Activated CD8-positive, alpha-beta memory T cell treated with anti-CD3 and anti-CD28 coated beads, Interleukin-2, amount 10 ng/mL, durations not matched to agents 7 days and 5 days (primary cell): ENCODE measurements at places on chromosomes 7 and 10. TPM values are rescaled to one million over a fixed set of nuclear protein-coding genes. Genes with fewer than 3 reads are reported as not detected.

- no peak overlapping the region for H3K27ac ChIP-seq
- H3K36me3 ChIP-seq = no peaks in the 10 kb centered on the region
- no peak for DNase-seq
- no peak overlapping the region for H3K4me3 ChIP-seq
Measured at GRCh38 chr7:137078781-137079180, 210.3 kb downstream of the CHRM2 start.

- H3K4me3 ChIP-seq = no peak overlapping the region
- no peaks in the 10 kb centered on the region for H3K36me3 ChIP-seq
- no peak overlapping the region for H3K27ac ChIP-seq
- no peak for DNase-seq
- no peaks in the 10 kb centered on the region for H3K4me1 ChIP-seq
Measured at GRCh38 chr10:127854769-127855590, 37.8 kb downstream of the CLRN3 start.

- H3K36me3 ChIP-seq = no peaks in the 10 kb centered on the region
- H3K4me3 ChIP-seq = no peak overlapping the region
- H3K27ac ChIP-seq = no peak overlapping the region
- no peaks in the 10 kb centered on the region for H3K27me3 ChIP-seq
Measured at GRCh38 chr7:95684505-95684904, 87.8 kb upstream of the DYNC1I1 start.

- H3K27me3 ChIP-seq = no peaks in the 10 kb centered on the region
- no peak overlapping the region for H3K27ac ChIP-seq
- peaks cover 1% of the 10 kb centered on the region for H3K36me3 ChIP-seq
- H3K4me3 ChIP-seq = no peak overlapping the region
Measured at GRCh38 chr7:115116773-115117715, 195.2 kb downstream of the MDFIC start.

DNA sequence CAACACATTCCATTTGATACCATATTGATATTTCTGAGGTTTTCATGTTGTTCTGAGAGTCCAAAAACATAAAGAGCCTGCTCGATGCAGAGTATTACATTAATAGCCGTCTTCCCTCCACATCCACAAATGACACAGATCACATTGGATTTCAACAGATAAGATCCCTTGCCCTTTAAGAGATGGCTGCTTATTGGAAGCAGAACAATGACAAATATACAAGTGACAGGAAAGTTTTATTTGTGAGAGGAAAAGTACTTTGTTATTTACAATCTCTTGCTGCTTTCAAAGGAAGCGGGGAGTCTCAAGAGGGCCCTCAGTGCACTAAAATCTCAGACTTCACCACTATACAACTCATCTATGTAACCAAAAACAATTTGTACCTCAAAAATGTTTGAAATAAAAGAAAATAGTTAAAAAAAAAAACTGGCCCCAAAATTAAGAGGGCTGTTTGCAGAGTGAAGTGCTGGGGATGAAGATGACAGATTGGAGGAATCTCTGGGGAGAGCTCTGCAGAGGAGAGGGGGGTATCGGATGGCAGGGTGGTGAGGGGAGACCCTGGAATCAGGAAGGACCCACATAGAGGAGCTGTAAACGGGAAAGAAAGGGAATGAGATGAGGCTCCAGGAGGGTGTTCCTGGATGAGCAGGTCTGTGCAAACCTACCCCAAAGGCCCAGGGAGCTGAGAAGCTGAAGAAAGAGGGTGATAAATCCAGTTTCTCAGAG lies 42.5 kb upstream of the ZNF438 start:
- H3K4me1 ChIP-seq = no peaks in the 10 kb centered on the region
- no peak overlapping the region for H3K27ac ChIP-seq
- H3K4me3 ChIP-seq = no peak overlapping the region
- no peak for DNase-seq
- H3K27me3 ChIP-seq = peaks cover 34% of the 10 kb centered on the region

DNA sequence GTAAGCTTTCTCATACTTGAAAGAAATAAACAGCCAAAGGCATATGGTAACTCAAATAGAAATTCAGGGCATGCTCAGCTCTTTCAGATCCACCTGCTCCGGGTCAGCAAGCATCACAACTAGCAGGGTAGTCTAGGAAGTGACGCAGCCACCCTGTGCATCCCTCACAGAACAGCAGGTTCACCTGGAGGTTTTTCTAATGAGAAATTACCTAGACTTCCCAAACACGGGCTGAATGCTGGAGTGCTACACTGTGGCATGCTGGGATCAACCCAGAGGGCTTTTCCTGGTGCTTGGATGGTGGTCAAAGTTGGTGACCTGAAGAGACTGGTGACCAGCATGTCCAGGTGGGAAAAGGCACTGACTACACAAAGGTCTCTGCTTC lies 66.8 kb upstream of the DNAJB6 start:
- H3K36me3 ChIP-seq = peaks cover 23% of the 10 kb centered on the region
- H3K4me1 ChIP-seq = peaks cover 8% of the 10 kb centered on the region
- H3K27me3 ChIP-seq = no peaks in the 10 kb centered on the region
- no peak overlapping the region for H3K27ac ChIP-seq
- DNase-seq = no peak

- no peak for DNase-seq
- H3K27me3 ChIP-seq = no peaks in the 10 kb centered on the region
- H3K36me3 ChIP-seq = no peaks in the 10 kb centered on the region
- no peaks in the 10 kb centered on the region for H3K4me1 ChIP-seq
Measured at GRCh38 chr7:141928845-141929195, 12.6 kb downstream of the OR9A4 start.

DNA sequence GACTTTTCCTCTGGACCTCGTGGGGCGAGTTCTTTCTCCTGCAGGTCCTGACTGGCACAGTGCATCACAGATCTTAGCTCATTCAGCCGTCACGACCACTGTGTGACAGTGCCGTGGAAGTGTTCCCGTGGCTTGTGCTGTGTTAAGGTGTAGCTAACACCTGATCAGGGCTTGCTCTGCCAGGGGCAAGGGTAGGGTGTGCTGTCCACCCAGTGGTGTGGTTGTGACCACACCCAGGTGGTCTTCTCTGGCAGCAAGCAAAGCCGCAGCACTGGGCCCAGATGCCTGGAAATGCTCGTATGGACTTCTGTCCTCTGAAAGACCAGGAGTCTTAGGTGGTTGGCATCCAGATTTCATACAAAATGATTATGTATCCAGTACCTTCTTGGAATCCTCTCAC lies 86.2 kb downstream of the GLRX3 start:
- no peak overlapping the region for H3K4me3 ChIP-seq
- no peaks in the 10 kb centered on the region for H3K36me3 ChIP-seq
- no peak for DNase-seq
- no peaks in the 10 kb centered on the region for H3K4me1 ChIP-seq
- no peaks in the 10 kb centered on the region for H3K27me3 ChIP-seq
- H3K27ac ChIP-seq = no peak overlapping the region

DNA sequence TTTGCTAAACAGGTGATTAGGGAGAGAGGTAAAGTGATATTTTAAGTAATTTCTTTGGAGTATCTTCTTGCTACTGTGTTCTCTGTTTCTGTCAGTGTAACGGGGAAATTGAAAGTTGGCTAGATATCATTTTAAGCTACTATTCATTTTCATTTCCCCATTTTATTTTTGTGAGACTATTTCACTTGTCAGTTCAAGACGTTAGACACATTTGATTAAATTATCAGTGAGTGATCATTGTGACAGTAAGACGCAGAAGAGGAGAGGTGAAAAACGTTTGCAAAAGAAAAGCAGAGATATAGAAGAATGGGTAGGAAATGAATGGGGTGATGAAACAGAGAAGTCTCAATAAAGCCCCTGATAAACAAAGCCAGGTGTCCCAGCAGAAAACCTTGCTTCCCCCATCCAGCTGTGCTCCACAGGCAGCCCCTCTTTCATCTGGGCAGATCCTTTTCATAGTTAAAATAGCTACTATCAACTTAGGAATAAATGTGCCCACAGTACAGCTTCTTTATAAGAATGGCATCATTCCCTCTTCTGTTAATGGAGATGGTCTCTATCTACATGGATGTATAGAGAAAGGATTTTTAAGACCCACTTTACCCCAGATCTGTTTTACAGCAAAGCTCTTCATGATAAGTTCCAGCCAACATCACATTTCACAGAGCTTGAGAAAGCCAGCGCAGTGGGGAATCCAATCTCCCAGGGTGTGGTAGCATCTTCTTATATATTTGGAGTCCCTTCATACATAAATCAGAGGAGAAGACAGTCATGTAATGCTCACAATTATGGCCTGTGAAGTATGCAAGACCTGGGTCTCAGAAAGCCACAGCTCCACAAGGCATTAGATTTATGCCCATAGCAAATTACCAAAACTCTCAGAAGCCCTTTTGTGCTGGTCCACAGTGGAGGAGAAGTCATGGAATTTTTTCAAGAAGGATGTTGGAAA lies 138.1 kb upstream of the ITGB1 start:
- no peak overlapping the region for H3K4me3 ChIP-seq
- no peak for DNase-seq
- no peak overlapping the region for H3K27ac ChIP-seq

- H3K4me3 ChIP-seq = peak overlapping the region; percentile 60
- no peak overlapping the region for H3K27ac ChIP-seq
- H3K36me3 ChIP-seq = no peaks in the 10 kb centered on the region
- H3K4me1 ChIP-seq = peaks cover 17% of the 10 kb centered on the region
- DNase-seq = peak; percentile 62
Measured at GRCh38 chr7:141072548-141073172, 1.2 kb upstream of the TMEM178B start.

DNA sequence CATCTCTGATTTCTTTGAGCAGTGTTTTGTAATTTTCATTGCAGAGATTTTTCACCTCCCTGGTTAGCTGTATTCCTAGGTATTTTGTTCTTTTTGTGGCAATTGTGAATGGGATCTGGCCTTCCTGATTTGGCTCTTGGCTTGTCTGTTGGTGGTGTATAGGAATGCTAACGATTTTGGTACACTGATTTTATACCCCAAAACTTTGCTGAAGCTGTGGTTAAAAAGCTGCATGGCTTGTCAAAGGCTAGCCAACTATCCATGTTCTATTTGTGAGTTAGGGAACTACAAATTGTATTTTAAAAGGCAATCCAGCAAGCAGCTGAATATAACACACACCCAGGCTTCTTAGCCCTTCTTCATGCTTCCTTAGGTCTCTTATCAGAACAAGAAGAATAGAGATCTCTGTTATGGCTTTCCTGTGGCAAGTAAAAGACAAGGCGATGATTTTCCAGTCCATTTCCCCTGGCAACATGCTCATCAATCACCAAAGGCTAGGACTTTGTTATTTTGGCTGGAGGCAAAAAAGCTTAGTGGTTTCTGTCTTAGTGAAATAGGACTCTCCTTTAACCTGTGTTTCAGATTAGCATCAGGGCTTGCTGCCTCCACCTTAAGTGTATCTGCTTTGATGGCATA lies 77.5 kb downstream of the CDK6 start:
- H3K4me1 ChIP-seq = peaks cover 22% of the 10 kb centered on the region
- H3K27ac ChIP-seq = no peak overlapping the region
- no peak overlapping the region for H3K4me3 ChIP-seq
- DNase-seq = no peak

DNA sequence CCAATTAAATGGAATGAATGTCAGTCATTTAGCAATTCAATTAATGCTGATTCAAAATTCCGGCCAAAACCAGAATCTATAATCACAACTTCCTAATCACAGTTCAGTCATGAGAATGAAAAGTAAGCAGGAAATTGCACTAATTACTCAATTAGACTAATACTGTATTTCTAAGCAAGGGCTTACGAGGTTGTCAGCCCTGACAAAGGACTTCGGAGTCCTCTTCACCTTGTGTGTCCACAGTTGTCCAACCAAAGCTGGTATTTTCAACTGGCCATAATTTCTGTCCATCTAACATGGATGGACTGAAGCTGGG lies 17.4 kb downstream of the CPA1 start:
- no peak for DNase-seq
- H3K4me1 ChIP-seq = peaks cover 23% of the 10 kb centered on the region

GRCh38 chr10:61302124-61302523 lies 151.1 kb downstream of the TMEM26 start:
- H3K27me3 ChIP-seq = peaks cover 10% of the 10 kb centered on the region
- no peak overlapping the region for H3K4me3 ChIP-seq
- no peaks in the 10 kb centered on the region for H3K36me3 ChIP-seq
- no peak overlapping the region for H3K27ac ChIP-seq
- no peaks in the 10 kb centered on the region for H3K4me1 ChIP-seq

- H3K4me1 ChIP-seq = peaks cover 7% of the 10 kb centered on the region
- no peak for DNase-seq
- H3K27ac ChIP-seq = no peak overlapping the region
Measured at GRCh38 chr10:15237351-15237750, 68.9 kb upstream of the NMT2 start.

- H3K36me3 ChIP-seq = peaks cover 26% of the 10 kb centered on the region
- no peaks in the 10 kb centered on the region for H3K27me3 ChIP-seq
- no peak overlapping the region for H3K4me3 ChIP-seq
- H3K27ac ChIP-seq = peak overlapping the region; percentile 5
Measured at GRCh38 chr7:24963218-24963617, 16.8 kb downstream of the OSBPL3 start.

GRCh38 chr7:141884539-141885225 lies 31.5 kb upstream of the OR9A4 start:
- no peaks in the 10 kb centered on the region for H3K36me3 ChIP-seq
- H3K4me1 ChIP-seq = no peaks in the 10 kb centered on the region
- H3K27ac ChIP-seq = no peak overlapping the region
- H3K4me3 ChIP-seq = no peak overlapping the region
- H3K27me3 ChIP-seq = no peaks in the 10 kb centered on the region

DNA sequence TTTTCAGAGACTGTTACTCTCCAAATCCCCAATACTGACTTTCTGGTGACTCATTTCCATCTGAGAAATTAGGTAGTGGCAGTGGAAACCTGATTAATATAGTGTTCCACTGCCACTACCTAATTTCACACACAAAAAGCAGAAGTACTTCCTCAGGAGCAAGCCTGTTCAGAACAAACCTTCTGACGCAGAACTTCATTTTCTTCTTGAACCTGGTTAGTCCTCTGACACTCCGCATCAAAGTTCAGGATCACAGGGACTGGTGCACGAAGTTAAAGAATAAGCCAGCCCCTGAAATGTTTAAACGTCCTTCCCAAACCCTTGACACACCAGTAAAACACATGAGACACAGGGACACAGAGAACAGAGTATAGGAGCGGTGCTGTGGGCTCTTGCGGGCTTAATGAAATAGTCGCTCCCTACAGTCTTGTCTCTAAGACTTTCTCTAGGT lies 4.4 kb downstream of the WDR91 start:
- no peak overlapping the region for H3K4me3 ChIP-seq
- no peak overlapping the region for H3K27ac ChIP-seq
- no peaks in the 10 kb centered on the region for H3K27me3 ChIP-seq
- no peak for DNase-seq
- peaks cover 3% of the 10 kb centered on the region for H3K36me3 ChIP-seq
- H3K4me1 ChIP-seq = peaks cover 34% of the 10 kb centered on the region

GRCh38 chr7:86667732-86668131 lies 24.0 kb downstream of the GRM3 start:
- H3K36me3 ChIP-seq = no peaks in the 10 kb centered on the region
- no peak overlapping the region for H3K27ac ChIP-seq
- no peaks in the 10 kb centered on the region for H3K27me3 ChIP-seq
- H3K4me3 ChIP-seq = no peak overlapping the region
- no peak for DNase-seq

GPR158 gene
- total RNA-seq = not detected

PTPN20 gene
- total RNA-seq = 1.1 TPM

GFRA1 gene
- total RNA-seq = not detected

NAMPT gene
- total RNA-seq = 188 TPM

OR2A1 gene
- not detected for total RNA-seq

VSTM4 gene
- not detected for total RNA-seq

SLC25A13 gene
- 10.4 TPM for total RNA-seq

BTBD16 gene
- not detected for total RNA-seq

AUTS2 gene
- 24.4 TPM for total RNA-seq
